ENCODE measurements at places on chromosomes 6 and 20.

DNA sequence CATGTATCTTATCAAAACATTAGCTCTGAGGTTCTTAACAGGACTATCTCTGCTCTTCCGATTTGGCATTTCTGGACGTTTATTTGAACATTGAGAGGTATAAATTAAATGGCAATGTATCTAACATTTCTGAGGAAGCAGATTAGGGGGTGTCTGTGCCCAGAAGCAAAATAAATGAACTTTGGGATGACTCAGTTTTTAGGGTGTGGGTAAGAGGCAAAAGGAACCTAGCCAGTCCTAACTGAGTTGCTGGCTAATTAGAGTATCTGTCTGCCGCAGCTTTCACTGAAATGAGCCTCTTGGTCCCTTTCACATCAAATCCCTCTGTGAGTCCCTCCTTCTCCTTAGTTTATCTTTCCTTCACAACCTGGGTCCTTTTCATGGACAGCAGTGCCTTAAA lies 1.1 kb downstream of the RNF144B start:
- no peak for DNase-seq

DNA sequence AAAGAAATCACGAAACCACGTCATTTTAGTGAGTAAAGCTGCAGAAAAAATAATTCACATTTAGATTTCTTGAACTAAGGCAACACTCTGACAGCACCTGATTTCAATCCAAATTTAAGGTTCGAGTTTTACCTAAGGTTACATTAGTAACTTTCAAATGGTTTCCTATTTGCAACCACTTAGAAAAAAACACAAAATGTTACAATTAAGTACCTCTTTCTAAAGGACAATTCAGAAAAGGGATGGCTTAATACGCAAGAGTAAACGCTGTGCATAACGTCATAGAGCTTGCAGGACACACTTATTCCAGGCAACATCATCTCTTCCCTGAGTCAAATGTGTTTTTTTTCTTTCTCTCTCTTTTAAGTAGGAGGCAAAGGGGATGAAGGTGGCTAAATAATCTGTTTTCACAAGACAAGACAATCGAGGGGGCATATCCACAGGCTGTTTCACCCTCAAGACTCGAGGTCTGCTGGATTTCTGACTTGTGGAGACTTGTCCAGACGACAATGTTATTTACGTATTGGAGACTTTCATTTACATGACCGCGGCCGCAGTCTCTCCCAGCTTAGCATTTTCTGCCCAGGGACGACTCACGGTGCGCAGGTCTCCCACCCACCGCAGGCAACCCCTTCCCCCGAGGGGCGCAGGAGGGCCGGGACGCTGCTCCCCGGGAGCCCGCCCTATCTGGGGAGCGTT lies 86.0 kb downstream of the SESN1 start:
- no peak for DNase-seq

DNA sequence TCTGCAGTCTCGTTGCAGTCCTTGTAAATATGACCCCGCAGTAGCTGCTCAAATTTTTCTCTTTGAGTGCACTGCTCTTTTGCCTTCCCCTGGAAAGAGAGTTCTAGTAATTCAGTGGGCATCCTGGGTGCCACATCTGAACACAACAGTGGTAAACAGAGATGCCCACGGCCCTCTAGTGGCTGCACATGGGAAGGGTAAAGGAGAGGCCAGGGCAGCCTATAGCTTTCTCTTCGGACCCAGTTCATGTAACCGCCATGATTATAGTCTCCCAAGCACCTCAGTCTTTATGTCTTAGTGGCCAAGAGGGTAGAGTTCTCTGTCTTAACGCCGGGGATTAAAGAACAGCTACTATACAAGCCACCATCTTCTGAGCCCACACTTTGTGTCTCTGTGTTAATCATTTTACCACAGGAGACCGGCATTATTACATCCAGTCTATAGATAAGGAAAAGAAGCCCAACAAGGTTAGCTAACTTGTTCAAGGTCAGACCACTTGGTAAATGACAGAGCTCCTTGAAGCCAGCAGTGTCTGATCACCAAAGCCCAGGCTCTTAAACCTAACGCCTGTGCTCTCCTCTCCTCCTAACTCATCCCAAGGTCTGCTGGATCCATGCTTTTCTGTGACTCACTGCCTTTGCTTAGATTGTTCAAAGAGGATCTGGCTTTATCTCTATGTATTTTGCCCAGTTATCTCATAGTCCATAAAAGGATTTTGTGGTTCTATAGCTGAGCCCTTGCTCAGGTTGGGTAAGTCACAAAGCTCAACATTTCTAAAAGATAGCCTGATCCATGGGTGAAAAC lies 81.8 kb downstream of the ISM1 start:
- DNase-seq, result peak; percentile 10

DNA sequence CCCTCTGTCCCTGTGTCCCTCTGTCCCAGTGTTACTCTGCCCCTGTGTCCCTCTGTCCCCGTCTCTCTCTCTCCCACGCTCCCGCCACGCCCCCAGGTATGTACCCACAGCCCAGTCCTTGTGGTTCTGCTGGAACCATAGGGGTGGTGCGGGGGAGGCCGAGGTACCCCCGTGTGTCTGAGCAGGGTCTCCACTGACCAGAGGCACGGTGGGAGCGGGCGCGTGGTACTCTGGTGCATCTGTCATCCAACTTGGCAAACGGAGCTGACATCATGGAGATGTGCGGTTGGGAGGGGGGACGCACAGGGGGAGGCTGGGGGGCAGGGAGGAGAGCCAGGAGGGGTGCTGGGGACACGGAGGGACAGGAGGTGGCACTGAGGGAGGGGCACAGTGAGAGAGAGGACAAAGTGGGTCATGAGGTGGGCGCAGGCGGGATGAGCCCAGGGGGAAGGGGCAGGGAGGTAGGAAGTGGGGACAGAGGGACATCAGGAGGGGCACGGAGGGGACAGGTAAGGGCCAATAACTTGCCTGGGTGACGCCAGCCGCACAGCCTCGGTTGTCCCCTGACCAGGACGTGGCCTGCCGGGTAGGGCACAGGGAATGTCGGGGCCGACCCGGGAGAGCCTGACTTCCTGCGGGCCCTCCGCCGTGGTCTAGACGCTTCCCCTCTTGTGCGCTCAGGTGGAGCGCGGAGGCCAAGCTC lies 163.6 kb upstream of the PDE10A start:
- no peak for DNase-seq

GRCh38 chr6:46175446-46175845 lies 4.7 kb upstream of the ENPP5 start:
- DNase-seq, result no peak

GRCh38 chr6:107816818-107817217 lies 7.3 kb downstream of the SCML4 start:
- DNase-seq, result peak; percentile 15

GRCh38 chr6:117118490-117118889 lies 146.9 kb upstream of the VGLL2 start:
- no peak for DNase-seq

GRCh38 chr6:13139119-13139518 lies 189.2 kb downstream of the TBC1D7 start:
- DNase-seq, result no peak

DNA sequence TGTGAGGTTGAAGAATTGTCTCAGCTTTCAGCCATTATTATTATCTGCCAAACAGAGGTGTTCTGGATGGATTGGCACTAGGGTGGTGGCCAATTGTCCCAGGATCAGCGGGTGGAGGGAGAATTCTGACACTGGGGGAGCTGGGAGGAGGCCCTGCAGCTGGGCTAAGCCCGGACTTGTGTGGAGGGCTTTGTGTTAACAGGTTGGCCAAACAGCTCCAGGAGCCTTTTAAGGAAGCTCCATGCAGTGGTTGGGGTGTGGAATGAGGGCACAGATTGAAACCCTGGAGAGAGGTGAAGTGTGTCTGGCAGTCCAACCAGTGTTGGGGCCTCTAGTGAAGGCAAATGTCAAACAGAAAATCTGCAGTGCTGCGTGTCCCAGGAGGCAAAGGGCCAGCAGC lies 135.8 kb downstream of the IMPG1 start:
- no peak for DNase-seq

GRCh38 chr20:39835130-39835842 lies 853.8 kb downstream of the MAFB start:
- no peak for DNase-seq

DNA sequence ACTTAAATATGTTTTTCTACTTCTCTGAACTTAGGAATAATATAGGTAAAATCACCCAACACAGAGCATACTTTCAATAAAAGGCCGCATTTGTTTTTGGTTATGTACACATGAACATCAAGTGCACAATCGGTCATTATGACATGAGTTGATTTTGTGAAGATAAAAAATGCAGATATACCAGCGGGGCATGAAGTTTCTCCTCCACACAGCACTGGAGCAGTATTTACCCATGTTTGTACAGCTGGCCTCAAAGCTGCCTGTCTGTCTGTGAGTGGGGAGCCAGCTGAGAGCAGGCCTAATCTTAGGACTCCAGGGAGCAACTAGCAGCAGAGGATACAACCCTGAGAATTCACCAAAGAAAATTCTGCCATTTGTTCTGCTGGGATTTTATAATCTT lies 206.5 kb downstream of the TPBG start:
- no peak for DNase-seq

DNA sequence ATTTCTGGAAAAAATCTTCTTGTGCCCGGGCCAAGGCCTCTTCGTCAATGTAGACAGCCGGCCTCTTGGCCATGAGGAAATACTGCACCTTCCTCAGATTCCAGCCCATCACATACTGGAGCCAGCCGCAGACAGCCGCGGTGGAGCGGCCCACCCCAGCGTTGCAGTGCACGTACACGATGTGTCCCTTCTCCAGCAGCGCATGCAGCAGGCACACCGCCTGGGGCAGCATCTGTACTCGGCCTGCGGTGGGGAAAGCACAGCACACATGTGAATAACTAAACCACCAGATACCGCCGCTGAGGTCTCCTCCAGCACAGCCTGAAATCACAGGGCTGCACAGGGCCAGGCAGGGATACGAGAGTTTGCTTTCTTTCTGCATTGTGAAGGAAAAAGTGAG lies 107.9 kb downstream of the EPM2A start:
- DNase-seq, result no peak
